Esophagus squamous epithelium (tissue), 5 donors: ENCODE measurements at places on chromosomes 4 and X. TPM values are rescaled to one million over a fixed set of nuclear protein-coding genes. Genes with fewer than 3 reads are reported as not detected.

DNA sequence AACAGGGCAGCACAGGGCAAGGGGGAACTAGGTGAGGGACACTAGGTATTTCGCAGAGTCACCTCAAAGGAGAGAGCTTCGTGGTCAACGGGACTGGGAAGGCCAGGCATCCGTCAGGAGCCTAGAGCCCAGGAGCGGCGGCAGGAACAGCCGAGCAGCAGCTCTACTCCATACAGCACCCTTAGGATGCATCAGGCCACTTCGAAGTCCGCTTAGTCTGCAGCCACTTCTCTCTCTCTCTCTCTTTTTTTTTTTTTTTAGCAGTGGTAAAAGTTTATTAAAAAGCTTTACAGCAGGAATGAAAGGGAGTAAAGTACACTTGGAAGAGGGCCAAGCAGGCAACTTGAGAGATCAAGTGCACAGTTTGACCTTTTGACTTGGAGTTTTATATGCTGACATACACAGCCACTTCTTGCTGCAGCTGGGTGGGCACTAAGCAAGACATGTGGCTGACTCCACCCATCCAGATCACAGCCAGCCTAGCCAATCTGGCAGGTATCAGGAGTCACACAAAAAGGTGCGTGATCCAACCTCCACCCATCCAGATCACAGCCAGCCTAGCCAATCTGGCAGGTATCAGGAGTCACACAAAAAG, 209.7 kb upstream of the RADX start:
- no peak for DNase-seq

DNA sequence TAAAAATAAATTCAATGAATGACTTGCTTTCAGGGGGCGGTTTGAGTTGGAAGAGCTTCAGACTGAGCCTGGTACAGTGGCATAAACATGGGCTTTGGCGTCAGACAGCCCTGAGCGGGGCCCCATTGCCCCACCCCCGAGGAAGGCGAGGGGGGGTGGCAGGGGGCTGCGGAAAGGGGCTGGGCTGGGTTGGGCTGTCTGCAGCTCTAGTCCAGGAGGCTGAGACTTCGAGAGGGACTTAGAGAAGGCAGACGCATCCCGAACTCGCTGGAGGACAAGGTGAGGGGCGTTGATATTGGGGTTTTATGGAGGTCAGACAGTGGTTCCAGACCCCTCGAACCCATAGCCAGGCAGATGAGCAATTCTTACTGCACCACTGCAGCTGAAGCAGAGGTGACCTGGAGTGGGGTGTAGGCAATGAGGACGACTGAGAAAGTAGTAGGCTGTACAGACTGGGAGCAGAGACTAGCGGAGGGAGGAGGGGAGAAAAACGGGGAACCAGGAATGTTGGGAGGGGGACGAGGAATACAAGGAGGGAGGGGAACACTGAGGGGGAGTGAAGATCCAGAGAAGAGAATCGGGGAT, at the start of gene MAGED2:
Gene MAGED2, plus strand, starts transcription at position 222 of the 585 bp plus-strand sequence. CDS start 1,587 bp downstream, outside the sequence.
- DNase-seq: no peak

GRCh38 chr4:98833384-98833783, 95.5 kb downstream of the EIF4E start:
- DNase-seq: no peak

GRCh38 chr4:2295500-2295899, 33.6 kb upstream of the MXD4 start:
- DNase-seq: no peak

GRCh38 chr4:102299354-102300107, 45.8 kb downstream of the SLC39A8 start:
- DNase-seq: no peak

CYLC1 gene
- total RNA-seq: not detected

GABRG1 gene
- not detected for total RNA-seq

NEUROG2 gene
- not detected for total RNA-seq

TEX13B gene
- not detected for total RNA-seq

SSX4B gene
- total RNA-seq: not detected
